ENCODE measurements at places on chromosomes 1 and 21.
A peak's percentile ranks its signal among the peaks of the same experiment; 100 is the strongest.

DNA sequence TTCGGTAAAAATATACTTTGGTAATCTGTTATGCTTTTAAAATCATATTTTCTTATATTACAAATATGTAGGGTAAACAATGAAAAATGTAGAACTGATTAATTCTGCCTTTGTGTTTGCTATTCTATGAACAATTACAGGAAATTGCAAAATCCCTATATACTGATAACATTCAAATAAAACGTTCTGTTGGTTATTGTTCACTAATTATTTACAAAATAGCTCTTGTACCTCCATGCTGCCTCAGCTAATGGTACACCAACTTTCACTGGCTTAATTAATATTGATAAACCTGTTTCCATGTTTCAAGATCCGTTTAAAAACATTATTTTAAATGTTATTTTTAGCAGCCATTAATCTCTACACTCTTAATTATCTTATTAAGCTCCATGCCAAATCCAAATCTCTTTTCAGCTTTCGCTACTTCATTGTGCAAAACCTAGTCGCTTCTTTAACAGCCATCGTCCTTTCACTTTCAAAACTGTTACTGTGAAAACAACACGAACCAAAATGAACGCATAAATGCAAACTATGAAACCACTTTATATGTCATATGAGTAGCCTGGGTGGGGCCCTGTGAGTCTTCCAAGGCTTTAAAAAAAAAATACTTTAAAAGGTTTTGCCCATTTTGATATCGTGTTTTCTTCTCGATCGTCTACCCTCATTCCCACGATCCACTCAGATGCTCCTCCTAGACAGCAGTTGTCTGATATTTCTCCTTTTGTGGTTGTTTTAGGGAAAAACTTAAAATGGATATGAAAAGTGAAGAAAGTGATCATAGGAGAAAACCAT is 807.1 kb downstream of the USP25 start:
- no peak for DNase-seq

GRCh38 chr1:225888898-225889601 is at the start of gene LEFTY1:
TSS of gene LEFTY1 (minus strand) at chr1:225889146. CDS start at chr1:225889066, 80 bp downstream.
- DNase-seq, result no peak

DNA sequence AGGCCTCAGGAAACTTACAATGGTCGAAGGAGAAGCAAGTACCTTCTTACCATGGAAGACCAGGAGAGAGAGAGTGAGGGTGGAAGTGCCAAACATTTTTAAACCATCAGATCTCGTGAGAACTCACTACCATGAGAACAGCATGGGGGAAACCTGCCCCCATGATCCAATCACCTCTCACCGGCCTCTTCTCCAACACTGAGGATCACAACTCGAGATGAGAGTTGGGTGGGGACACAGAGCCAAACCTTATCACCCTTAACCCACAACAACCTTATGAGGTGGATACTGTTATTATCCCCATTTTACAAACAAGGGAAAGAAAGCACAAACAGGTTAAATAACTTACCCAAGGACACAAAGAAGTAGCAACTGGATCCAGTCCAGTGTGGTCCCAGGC is 80.5 kb downstream of the MPZL1 start:
- DNase-seq, result no peak

DNA sequence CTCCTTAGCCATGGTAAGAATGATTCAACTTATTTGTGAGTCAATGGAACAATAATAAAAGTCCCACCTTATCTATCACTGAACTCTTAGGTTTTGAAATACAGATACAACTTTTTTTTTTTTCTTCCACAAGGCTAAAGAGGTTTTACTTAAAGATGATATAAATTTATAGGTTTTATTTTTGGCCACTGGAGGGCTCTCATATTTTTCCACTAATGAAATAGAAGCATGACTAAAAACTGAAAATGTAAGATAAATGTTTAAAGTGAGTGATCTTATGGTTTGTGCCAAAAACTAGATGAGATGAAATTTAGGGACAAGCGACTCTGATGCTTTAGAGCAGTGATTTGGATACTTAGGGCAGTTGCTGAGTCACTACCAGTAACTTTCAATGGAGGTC is 499.0 kb downstream of the NUF2 start:
- DNase-seq, result no peak

- DNase-seq, result no peak
Observed at GRCh38 chr1:27963393-27963792, 3.6 kb downstream of the XKR8 start.

GRCh38 chr1:46672696-46673095 is 1.0 kb downstream of the TEX38 start:
- no peak for DNase-seq

DNA sequence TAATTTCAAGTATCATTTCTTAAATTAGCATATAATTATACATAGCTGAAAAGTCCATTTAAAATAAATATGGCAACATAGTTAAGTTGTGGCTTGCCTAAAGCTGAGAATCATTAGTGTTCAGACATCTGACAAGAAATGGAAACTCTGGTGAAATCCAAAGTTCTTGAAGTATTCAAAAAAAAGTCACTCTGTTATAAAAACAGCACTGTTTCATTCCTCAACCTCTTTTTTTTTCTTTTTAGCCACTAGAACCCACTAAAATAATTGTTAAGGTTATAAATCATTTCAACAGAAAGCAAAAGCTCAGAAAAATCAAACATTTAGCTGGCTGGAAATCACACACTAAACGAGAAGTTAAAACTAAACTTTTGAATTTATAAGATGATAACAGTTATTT is 476.7 kb downstream of the LTN1 start:
- DNase-seq, result no peak

DNA sequence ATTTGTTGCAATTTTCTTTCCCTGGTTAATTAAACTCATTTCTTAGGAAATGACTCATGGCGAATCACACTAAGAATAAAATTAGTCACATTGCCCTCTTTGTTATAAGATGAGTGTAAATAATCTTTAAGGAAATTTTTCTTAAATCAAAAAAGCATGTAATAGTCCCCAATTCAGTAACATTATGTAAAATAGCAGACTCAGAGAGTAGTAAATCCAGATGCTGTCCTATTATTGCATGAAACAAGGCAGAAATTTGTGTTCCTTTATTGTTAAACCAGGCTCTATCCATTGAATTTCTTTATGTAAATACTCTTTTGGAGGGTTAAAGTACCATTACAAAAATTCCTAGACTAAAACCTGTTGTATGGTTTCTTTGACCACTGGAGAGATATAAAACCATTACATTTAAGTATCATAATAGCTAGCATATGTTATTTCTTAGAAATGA is 154.5 kb upstream of the C1orf87 start:
- no peak for DNase-seq

DNA sequence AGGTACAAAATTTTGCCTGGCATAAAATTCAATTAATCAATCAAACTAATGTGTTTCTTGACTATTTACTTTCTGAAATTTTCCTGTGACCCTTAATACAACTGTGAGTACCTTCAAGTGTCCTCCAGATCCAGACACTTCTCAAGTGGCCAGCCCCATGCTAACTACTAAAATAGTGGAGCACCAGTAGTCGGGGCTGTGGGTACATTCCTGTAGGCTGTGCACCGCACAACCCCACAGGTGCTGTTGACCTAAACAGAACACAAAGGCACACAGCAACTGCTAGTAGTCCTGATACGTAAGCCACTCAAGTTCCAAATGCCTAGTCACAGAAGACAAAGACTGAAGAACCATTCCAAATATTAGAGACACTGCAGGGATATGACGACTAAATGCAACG is 36.6 kb downstream of the TMEM50B start:
- no peak for DNase-seq

DNA sequence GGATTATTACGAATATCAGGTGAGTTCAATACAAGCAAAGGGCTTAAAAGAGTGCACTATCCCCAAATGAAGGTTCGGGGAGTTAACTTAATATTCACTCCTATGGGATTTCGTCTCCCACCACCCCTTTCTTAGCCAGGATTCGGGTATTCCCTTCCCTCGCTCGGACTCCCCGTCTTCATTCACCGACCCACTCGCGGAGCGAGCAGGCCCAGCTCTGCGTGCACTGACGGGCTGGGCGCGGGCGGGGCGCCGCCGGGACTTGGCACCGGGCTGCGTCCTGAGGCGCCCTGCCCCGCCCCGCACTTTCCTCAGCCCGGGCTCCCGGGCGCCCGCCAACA is 7.7 kb upstream of the MPZL1 start:
- no peak for DNase-seq

DNA sequence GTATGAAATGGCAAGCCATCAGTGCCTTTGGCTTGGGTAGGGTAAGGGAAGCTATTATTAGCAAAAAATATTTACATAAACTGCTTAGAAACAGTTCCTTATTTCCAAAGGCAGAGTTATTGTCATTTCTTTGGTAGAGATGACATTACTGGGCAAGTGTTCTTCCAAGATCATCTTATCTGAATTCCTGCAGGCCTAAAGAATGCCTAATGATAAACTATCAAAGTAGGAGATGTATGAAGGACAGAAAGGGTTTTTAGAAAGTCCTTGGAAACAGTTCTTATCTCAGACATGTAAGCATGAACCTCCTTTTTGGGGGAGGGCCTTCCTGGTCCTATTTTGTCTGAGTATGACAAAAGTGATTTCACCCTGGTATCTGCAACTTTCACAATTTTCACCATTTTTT is 5.1 kb upstream of the FRRS1 start:
- DNase-seq, result no peak

- no peak for DNase-seq
Observed at GRCh38 chr1:78292361-78292760, 198.4 kb upstream of the PTGFR start.

DNA sequence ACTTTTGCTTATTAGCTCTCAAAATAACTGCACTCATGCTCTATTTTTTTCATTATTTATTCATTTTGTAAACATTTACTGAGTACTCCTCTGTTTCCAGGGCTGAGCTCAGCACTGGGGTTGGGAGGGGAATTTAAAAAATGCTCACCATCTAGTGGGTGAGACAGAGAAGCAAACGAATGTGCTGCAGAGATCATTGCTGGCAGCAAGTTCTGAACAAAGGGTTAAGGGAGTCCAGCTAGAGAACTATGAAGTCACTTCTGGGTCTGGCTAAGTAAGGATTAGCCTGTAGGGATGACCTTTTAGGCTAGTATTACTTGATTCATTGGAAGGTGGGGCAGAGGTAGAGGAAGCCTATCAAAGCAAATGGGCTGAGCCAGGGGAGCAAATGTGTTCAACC is 99.1 kb upstream of the ZNF644 start:
- no peak for DNase-seq

DNA sequence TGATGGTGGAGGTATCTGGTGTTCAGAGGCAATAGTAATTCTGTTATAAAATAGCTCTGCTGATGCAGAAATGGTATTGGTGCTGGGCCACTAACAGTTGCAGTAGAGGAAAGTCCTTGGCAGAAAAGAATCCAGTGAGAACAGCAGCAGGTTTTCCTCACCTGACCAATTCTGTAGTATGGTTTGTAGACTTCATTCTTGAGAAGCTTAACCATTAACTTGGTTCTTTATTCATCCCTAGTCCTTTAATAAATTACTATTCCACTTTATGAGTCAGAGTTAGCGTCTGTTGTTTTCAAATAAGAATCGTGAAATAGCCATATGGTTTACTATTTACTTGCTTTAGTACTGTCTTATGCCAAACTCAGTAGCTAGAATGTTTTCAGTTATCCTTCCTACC is 128.5 kb upstream of the SERTAD4 start:
- DNase-seq, result no peak

DNA sequence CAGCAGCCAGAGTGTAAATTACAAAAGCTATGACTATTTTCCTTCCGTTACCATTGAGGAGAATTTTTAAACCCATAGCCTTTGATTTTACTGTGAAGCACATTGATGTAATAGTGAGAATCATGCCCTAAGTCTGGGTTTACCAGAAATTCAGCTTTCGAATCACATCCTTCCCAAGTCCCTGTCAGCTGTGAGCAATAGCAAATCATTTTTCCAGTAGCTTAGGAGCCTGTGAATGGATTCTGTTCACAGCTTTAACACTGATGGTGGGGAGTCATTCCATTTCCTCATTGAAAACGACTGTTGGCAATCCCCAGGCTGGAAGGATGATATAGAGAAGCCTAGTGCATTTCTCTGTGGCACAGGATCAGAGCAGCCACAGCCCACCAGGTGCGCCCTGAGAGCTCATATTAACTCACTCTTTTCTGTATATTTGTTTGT is 82.2 kb upstream of the C1orf105 start:
- DNase-seq, result no peak

DNA sequence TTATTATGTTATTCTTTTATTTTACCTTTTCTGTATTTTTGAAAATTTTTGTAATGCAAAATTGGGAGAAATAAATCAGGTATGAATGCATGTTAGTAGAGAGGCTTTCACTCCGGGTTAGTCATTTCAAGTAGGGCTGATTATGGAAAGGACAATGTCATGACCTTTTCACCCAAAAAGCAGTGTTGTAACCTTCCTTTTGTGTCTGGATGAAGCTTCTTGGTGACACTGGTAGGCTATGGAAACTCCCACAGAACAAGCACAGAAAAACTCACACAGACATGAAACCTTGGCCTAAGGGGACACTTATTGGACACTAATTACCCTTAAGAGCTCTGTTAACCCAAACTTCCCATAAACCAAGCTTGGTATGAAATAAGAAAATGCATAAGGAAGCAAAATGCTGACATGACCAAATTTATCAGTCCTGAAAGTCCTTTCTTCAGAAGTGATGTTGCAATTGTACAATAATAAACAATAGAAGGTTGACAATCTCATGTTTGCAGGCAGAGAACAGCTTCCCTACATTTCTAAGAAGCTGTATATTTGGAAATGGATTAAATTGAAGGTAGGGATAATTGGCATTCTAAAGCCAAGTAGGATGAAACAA is 70.0 kb upstream of the KCNJ15 start:
- no peak for DNase-seq

- DNase-seq, result peak; percentile 51
Observed at GRCh38 chr1:231866392-231867331, 240.1 kb downstream of the DISC1 start.

- peak; percentile 74 for DNase-seq
Observed at GRCh38 chr1:31944205-31945089, 6.3 kb upstream of the PTP4A2 start.

GRCh38 chr1:168441745-168442144 is 102.1 kb downstream of the XCL2 start:
- DNase-seq, result no peak

GRCh38 chr1:239913141-239913585 is 178.5 kb upstream of the FMN2 start:
- DNase-seq, result no peak

DNA sequence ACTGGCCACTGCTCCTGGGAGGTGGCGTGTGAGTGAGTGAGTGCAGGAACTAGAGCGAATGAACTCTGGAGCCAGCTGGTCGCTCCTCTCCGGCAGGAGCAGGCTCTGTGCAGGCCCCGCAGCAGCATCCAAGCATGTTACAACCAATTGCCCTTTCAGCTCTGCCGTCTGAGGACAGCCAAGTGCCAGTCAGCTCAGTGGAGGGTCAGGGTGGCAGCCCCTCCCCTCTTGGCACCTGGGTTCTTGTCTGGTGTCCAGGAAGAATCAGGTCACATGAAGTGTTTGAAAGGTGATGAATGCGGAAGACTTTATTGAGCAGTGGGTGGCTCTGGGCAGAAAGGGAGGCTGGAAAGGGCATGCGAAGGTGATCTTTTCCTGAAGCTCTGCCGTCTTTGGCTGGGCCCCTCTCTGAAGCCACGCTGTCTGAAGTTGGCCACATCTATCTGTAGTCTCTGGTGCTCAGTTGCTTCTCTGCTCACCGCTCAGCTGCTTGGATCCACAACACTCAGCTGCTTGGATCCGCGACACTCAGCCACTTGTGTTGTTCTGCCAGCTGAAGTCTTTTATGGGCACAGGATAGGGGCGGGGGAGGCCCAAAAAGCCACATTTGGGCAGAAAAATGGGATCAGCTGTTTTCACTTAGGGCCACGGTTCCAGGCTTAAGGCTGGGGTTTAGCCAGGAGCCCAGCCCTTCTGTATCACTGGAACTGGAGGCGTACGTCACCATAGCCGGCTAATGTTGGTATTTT is 139.8 kb downstream of the ADSS2 start:
- DNase-seq, result no peak
